ENCODE measurements at places on chromosomes 2 and 18.

DNA sequence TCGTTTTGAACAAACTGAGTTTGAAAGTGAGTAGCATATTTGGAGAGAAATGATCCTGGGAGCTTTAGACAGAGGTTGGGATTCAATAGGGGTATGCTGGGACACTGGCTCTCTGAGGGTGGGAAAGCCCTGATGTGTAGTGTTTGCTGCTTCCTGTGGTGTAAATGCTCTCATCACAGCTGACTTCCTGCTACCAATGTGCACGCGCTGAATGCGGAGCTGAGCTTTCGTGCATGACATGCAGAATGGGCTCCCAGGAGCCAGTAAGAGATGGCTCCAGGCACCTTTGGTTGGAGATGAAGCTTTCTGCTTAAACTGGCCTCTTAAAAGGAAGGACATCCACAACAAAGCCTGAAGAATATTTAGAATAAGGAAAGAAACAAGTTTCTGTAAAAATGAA, 224.1 kb upstream of the CCDC150 start:
- DNase-seq: no peak

DNA sequence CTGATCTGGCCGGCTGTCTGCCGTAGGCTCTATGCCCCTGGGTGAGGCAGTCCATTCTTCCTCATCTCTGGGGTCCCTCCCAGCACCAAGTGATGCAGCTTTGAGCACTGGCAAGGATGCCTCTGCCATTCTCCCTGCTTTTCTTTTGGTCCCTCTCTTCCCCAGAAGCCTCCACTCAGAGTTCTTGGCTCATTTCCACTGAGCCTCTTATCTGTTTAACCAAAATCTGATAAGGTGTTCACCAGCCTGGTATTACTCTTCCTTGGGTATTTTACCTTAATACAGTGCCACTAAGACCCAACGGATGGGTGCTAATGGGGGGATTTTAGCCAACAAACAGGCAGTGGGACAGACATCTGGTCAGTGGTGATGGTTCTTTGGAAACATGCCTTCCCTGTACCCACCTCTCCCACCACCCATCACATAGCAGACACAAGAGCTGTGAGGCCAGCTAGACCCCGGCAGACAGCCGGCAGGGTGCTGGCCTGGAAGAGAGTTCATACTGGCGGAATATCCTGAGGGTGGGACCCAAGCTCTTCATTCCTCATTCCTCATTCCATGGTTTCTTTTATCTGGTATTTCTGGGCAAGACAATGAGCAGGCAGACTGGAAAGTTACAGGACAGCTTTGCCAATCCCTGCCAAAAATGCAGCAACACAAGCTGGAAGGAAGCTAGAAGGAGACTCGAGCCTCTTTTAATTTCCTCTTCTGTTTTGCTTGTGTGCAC, 34.6 kb downstream of the ZBTB7C start:
- DNase-seq: no peak

GRCh38 chr18:50687491-50687890, 127.6 kb downstream of the MAPK4 start:
- no peak for DNase-seq

- no peak for DNase-seq
These were observed 244.7 kb downstream of the CCDC178 start for GRCh38 chr18:33195795-33196194.

GRCh38 chr2:216650626-216651257, 17.5 kb downstream of the IGFBP2 start:
- DNase-seq: no peak

- no peak for DNase-seq
These were observed 367.6 kb upstream of the CWC22 start for GRCh38 chr2:180374502-180375281.

- DNase-seq: no peak
These were observed 176.7 kb downstream of the ST6GAL2 start for GRCh38 chr2:106709229-106709628.

GRCh38 chr2:233011268-233011650, 1.8 kb downstream of the NGEF start:
- no peak for DNase-seq

DNA sequence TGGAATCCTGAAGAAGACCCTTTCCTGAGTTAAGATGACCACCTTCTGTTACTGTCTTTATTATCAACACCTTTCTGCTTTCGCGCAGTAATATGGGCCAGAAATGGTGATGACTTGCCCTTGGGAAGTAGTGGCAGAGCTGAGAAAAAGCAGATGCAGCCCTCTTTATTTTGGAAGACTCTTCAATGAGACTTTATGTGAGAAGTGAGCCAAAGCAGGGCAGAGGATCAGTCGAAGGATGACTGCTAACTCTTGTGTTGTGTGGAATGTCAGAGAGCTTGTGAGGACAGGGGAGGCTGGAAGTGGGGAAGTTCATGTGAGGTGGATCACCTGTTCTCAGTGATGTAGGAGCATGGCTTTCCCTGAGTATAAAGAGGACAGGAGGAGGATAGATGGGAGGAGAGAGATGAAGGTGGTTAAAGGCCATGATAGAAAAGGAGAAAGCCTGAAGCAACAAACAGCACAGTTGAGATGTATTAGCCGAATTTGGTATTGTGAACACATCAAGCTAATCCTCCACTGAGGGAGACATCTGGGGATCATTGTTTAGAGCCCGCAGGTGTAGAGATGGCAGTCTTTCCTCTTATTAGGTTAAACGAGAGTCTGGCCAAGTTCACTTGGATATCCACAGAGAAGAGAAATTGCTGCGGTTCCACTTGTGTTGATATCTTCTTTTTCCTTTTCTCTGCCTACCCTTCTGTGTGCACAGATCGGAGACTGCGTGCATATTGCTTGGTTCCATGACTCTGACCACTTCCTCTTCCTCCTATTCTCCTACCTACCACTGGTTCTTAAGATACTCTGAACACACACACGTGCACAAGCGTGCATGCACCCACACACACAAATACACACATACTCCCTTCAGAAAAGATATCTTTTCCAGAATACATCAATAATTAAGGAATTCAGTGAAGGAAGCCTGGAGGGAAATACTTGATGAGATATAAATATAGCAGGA, 67.4 kb downstream of the SLC9A2 start:
- DNase-seq: no peak

- DNase-seq: no peak
These were observed 140.7 kb upstream of the PXDN start for GRCh38 chr2:1884933-1885580.

DNA sequence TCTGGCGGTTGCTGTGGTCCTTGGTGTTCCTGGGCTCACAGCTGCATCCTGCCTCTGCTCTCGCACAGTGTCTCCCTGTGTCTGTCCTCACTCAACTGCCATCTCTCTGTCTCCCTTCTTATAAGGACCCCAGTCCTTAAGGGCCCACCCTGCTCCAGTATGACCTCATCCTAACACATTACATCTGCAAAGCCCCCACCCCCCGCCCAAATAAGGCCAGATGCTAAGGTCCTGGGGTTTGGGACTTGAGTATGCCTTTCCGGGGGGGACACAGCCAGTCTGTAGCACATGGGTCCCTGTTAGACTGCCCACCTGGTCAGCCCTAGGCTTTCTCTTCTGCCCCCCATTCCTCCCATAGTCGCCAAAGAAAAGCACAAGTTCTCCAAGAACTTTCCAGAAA, 40.7 kb downstream of the FER1L5 start:
- DNase-seq: no peak

GRCh38 chr2:29000481-29000880, 19.4 kb downstream of the TOGARAM2 start:
- no peak for DNase-seq

GRCh38 chr2:189559579-189560272, 20.9 kb downstream of the SLC40A1 start:
- no peak for DNase-seq

Measured in stimulated activated CD8-positive, alpha-beta memory T cell treated with anti-CD3 and anti-CD28 coated beads, Interleukin-4, amount 100 ng/mL, for 4 hours (primary cell).